ENCODE measurements at places on chromosomes 5 and 9. TPM values are rescaled to one million over a fixed set of nuclear protein-coding genes. Genes with fewer than 3 reads are reported as not detected.

Gene TXNDC15
- polyA plus RNA-seq: 83.2 TPM

Gene PLEKHG4B
- polyA plus RNA-seq: 9.1 TPM

Gene CDH12
- polyA plus RNA-seq: 6.4 TPM

DNA sequence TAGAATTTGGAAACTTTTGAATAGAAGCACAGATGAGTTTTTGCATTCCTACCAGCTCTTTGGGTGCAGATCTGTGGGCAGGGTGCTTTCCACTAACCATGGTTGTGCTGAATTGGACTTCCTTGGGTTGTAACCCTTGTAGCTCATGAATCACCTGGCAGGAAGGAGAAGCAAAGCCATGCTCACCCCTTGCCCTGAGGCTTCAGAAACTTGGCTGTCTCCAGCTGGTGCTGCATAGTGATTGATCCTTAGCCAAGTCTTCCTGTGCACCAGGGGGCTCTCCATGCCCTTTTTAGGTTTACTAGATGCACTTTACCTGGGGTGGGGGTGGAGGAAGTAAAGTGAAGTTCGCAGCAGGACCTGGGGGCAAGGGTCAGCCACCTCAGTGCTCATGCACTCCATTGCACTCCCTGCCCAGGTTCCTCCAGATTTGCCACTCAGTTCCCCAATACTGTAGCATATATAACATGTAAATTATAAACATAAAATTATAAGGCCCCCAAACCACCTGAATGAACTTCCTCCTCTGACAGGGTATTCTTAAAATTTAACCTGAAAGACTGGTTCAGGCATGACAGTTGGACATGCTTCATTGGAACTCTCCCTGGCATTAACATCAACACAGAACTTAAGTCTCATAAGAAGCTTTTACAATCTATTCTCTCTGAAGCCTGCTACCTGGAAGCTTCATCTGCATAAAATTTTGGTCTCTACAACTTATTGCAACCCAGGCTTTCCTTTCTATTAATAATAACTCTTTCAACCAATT is 25.8 kb upstream of the IFNA14 start:
- no peak for DNase-seq

DNA sequence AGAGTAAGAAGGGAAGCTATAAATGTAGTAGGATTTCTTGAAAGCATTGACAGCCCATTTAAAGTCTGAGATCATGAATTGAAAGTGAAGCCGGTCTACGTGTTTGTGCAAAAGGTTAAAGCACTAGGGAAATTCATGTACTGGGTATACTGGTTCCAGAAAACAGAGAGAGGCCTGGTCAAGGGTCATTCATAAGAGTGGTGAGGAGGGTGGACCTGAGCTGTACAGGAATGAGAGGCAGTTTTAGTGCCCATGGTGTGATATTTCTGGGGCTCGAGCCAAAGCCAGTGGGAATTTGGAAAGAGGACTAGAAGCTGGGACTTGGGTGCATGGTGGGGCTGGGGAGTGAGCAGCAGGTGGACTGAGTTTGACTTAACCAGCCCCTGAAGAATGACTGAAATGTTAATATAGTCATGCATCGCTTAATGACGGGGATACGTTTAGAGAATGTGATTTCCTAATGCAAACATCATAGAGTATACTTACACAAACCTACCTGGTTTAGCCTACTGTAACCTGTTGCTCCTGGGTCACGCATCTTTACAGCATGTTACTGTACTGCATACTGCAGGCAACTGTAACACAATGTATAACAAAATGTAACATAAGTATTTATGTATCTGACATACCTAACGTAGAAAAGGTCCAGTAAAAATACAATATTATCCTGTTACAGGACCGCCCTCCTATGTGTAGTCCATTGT is 173.0 kb downstream of the MAST4 start:
- no peak for DNase-seq

DNA sequence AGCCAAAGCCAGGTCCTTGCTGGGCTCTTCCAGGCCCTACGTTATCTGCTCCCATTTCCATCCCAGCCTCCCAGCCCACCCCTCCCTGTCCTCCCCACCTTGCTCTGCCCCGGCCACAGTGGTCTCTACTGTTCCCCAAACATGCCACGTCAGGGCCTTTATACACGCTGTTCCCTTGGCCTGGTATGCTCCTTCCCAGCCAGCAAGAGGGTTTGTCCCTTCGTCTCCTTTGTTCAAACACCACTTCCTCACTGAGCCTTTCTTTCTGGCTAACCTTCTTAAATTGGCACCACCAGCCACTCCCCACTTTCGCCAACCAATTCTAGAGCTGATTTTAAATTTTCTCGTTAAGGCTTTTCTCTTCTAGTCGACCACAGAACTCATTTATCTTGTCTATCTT is 9.8 kb downstream of the SH2D3C start:
- DNase-seq: no peak

DNA sequence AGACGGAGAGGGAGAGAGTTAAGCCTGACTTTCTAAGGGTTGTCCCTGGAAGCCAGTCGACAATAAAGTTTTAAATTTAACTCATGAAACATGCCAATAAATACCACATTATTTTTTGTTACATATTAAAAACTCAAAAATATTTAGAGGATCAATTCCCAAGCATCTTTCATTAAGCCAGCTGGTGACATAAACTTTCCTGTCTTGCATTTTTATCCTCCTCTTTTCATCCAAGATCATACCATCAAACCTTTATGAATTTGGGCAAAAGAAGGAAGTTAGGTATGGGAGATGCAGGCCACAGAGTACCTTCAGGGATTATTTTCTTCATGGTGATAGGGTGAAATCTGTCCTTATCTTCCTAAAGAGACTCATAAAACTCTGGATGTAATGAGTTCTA is 178.3 kb upstream of the FBXL17 start:
- no peak for DNase-seq

DNA sequence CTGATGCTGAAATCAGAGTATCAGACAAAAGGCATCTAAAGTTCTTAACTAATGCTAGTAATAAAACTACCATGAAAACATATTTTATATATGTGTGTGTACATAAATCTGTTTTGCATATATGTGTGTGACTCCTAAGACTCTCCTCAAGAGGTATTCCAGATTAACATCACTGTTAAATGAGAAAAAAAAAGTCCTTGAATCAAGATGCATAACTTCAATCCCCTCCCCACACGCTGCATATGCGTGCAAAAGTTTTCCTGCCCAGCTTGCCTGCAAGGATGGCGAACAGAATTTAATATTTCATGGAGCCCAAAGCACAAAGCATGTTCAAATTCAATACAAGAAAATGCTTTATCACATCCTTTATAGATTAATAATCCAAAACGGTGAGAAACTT is 34.7 kb downstream of the EFNA5 start:
- no peak for DNase-seq

DNA sequence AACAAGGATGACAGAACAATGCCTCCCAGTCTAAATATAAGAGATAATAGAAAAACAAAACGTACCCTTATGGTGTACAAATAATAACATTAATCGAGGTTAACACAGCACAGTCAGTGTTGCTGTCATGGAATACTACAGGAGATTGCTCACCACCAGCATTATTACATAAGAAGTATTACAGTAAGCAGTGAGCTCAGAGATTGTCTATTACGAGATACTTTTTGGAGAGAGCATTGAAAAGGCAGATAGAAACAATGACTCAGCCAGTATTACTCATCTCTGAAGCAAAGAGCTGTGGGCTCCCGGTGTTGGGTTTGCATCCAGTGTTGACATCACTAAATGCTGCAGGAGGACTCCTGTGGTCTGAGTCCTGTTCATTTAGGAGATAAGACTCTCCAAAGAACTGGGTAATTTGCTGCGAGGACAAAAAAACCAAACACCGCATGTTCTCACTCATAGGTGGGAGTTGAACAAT is 191.9 kb upstream of the SEMA6A start:
- DNase-seq: no peak

GRCh38 chr5:41809128-41809527 is 61.1 kb downstream of the OXCT1 start:
- no peak for DNase-seq

DNA sequence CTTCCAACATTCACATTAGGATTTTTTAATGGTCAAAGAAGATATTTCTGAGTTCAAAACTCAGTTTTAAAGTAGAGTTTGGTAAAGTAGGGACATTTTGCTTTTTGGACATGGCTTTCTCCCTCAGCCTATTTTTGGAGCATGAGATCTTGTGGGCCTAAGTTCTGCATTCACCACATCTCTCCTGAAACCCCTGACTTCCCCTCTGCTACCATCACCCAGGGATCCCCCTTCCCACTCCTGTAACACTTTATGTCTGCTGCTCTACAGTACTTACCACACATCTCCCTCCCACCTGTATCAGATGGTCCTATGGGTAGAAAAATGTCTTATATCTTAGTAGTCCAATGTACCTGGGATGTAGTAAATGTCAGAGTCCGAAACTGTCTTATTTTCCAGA is 48.2 kb upstream of the JAK2 start:
- no peak for DNase-seq

DNA sequence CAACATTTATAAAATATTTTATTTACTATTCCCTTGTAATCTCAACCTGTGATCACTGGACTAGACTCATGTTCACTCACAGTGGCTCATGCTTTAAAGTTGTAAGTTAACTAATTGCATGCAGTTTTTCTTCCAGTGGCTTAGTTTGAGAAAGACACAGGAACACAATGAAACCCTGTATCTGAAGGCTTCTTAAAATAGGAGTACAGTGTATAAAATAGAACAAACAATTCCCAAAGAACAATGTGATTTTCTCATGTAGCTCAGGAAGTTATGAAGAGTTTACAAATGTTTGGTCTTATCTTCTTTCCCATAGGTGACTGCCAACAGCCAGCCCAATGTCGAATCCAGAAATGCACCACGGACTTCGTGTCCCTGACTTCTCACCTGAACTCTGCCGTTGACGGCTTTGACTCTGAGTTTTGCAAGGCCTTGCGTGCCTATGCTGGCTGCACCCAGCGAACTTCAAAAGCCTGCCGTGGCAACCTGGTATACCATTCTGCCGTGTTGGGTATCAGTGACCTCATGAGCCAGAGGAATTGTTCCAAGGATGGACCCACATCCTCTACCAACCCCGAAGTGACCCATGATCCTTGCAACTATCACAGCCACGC is 5.9 kb downstream of the RGMB start:
- DNase-seq: no peak

DNA sequence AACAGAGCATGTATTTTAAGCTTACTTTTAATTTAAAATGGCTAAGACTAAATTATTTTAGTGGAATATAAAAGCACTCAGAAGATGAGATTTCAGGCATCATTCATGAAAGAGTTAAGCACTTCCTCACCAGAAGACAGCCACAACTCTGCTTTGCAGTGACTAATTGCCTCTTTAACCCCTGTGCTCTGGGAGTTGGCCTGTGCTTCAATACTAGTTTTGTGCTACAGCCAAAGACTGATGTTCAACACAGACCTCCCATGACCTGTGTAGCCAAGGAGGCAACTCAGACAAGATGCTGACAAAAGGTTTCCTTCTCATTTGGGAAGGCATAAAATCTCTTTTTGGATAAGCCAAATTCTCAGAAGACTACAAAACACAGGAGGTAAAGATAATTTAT is 353.5 kb downstream of the FBXL17 start:
- DNase-seq: no peak

DNA sequence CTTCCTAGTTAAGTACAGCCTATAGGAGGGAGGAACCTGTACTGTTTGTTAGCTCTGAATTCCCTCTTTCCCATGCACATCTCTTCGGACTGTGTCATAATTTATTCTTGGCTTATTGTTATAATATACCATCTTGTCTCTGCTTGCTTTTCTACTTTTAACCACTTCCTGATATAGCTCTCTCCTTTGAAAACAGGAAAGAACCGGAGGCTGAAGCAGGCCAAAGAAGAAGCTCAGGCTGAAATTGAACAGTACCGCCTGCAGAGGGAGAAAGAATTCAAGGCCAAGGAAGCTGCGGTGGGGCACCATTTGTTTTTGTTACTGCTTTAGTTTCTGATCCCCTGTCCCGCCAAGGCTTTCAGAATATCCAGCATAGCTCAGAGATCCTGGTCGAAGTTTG is 4.8 kb downstream of the ATP6V1G1 start:
- no peak for DNase-seq

DNA sequence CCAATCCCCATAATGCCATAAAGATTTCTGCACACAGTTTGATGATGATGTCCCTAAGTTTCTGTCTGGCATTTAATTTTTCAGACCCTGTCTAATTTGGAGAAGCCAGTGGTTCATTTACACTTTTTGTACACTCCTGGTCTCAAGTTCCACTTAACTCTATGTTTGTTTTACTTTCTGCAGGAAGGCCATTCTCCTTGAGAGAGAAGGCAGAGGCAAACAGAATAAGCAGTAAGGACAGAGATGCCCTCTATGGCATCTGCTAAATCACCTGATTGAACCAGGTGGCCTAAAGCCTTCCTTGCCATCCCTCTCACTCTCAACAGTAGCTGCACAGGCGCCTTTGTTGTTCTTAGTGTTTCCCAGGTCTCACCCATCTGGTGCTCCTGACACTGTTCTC is 86.1 kb upstream of the LRRTM2 start:
- DNase-seq: no peak
